ENCODE measurements at places on chromosomes 12 and 14.

- DNase-seq, result no peak
These were observed 13.4 kb upstream of the PPP1R1A start for GRCh38 chr12:54601841-54602240.

GRCh38 chr14:65012353-65012752 lies 25.7 kb downstream of the FNTB start:
- no peak for DNase-seq

GRCh38 chr14:55502746-55503284 lies 62.4 kb upstream of the TBPL2 start:
- no peak for DNase-seq

DNA sequence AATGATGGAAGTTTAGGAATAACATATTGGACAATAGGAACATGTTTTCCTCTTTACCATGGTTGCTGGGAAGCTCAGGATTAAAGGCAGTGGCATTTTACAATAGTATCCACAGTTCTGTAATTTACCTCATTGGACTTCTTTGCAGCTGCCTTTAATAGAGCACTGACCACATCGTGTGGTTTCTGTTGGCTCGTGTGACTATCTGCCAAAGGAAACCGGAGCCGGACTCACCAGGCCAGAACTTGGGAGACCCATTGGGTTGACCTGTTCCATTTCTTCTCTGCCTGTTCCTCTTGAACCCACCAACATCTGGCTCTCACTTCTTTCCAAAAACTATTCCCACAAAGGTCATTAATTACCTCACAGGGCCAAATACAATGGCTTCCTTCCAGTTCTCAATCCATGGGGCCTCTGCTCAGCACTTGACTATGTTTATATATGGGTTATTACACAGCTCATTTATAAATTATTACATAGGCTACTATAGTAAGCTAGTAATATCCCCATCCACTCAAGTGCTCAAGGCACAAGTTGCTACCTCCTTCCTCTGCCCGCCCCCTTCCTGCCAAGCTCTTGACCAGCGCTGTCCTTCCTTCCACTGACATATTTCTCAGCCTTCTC lies 121.5 kb upstream of the VASH1 start:
- no peak for DNase-seq

- no peak for DNase-seq
These were observed 6.5 kb downstream of the EPS8 start for GRCh38 chr12:15782667-15783066.

DNA sequence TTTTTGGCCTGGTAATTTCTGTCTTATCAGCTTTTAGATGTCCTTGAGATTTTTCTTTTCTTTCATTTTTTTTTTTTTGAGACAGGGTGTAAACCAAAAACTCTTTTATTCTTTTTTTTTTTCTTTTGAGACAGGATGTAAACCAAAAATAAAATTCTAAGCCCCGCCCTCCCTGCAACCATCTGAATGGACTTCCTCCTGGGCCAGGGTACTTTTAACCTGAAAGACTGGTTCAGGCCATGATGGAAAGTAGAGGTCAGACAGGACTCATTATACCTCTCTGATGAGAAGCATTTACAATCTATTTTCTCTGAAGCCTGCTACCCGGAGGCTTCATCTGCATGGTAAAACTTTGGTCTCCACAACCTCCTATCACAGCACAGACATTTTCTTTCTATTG lies 33.5 kb upstream of the TCL1B start:
- no peak for DNase-seq

GRCh38 chr14:74429991-74430390 lies 4.0 kb upstream of the SYNDIG1L start:
- no peak for DNase-seq

DNA sequence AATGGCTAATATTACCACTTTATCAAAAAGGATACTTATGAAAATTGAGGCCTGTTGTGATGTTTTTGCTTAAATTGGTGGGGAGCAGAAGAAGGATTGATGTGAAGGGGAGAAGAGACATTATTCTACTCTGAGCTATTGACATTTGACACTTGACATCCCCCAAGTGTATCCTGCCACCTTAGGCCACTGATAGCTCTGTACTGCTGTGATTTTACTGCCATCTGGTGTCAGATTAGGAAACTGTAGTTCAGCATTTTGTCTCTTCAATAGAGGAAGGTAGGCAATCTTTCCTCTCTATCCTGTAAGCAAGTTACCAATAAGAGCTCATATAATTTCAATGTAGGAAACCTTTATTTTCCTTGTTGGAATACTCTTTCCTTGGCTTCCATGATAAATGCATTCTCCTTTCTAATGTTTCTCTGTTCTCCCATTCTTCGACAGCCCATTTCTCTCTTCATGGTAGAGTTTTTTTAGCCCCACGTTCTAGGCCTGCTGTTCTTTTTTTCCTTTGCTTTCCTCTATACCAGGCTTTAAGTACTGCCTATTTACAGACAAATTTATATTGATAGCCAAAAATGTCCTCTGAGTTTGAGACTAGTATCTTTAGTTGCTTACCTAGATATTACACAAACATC lies 46.3 kb downstream of the PPHLN1 start:
- DNase-seq, result no peak

DNA sequence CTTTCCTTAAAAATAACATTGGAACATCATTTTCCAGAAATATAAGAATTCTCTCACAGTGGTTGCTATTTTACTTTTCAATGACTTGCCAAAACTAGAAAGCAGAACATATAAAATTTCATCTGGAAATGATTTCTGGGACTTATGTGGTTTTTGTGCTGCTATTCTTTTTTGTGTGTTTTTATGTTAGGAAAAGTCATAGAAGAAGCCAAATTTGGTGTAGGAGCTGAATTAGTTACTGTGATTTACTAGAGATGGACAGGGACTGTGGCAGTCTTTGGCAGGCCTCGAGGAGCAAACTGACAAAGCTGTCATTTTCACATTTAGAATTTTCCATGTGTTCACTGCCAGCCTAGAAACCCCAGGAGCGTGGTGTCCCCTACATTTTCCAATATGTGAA lies 38.3 kb upstream of the LDHB start:
- no peak for DNase-seq

DNA sequence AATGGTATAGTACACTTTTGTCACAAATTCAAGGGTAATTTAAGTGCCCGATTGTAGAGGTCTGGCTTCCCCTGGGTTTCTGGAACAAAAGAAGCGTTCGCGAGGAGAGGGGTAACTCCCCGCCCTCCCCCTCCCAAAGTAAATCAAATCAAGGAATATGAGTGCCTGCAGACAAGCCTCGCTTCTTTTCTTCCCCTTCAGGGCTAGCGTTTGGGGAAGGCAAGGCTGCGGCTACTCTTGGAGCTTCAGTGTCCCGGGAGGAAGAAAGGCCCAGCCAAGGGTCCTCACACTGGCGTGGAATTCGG lies 456 bp upstream of the TMPO start:
- no peak for DNase-seq

All from stimulated activated CD8-positive, alpha-beta memory T cell treated with anti-CD3 and anti-CD28 coated beads, Interleukin-15, amount 100 ng/mL, for 48 hours (primary cell).